ENCODE measurements at places on chromosomes 2 and 18.

- DNase-seq: no peak
These were observed 160.9 kb downstream of the DYSF start for GRCh38 chr2:71613953-71614925.

GRCh38 chr2:1010415-1010930 lies 59.8 kb downstream of the SNTG2 start:
- no peak for DNase-seq

DNA sequence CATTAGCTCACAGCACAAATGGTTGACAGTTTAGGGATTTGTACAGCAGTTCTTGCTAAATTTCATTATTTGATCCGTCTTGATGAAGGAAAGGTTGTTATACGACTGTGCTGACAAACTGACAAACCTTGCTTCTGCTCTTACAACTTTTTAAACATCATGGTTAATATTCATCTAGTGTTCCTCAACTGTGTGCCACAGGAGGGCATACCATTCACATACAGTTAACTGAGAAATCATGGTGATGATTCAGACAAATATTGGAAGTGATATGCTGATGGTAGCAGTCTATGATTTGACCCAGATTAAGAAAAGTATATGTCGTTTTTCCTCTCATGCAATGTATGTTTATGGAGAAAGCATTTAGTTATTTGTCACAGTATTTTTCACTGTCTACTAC lies 129.8 kb upstream of the FSIP2 start:
- no peak for DNase-seq

DNA sequence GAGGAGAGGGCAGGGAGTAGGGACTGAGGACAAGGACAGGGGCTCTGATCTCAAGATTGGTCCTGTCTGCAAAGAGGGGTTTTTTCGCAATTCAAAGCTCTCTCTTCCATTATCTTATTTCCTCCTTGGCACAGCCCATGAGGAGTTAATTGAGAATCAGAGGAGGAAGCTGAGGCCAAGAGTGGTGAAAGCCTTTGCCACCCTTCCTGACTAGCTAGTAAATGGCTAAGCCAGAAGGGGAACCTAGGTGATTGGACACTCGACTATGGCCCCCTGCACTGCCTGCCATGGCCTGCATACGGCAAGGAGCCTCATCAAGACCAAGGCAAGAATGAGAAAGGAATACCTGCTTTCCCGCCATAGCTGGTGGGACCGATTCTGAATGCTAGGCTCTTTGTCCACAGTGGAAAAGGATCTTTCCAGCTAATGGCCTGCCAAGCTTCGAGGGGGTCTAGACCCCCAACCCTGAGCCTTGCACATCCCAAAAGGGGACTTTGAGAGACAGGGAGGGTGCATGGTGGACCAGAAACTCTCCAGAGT lies 237.9 kb downstream of the HAUS1 start:
- DNase-seq: no peak

- peak; percentile 79 for DNase-seq
These were observed 70.9 kb upstream of the ST6GAL2 start for GRCh38 chr2:106956879-106957278.

DNA sequence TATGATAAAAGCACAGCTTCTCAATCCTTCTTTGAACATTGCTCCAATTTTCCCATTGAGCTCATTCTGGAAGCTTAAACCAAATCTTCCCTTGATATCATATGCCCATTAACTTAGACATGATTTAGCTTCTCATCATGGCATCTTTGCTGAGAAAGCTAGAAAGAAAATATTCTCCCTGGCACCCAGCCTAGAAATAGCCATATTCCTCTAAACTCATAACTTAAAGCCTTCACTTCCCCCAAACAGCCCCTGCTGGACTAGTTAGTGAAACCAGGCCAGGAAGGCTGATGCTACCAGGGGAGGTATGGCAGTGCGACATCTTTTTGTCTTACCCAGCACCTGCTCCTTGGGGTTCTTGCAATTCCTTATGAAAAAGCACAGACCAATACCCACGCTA lies 4.3 kb downstream of the AAK1 start:
- no peak for DNase-seq

- no peak for DNase-seq
These were observed 20.5 kb downstream of the SNORC start for GRCh38 chr2:232890536-232890895.

GRCh38 chr2:39411181-39411944 lies 25.7 kb downstream of the MAP4K3 start:
- DNase-seq: peak; percentile 79

DNA sequence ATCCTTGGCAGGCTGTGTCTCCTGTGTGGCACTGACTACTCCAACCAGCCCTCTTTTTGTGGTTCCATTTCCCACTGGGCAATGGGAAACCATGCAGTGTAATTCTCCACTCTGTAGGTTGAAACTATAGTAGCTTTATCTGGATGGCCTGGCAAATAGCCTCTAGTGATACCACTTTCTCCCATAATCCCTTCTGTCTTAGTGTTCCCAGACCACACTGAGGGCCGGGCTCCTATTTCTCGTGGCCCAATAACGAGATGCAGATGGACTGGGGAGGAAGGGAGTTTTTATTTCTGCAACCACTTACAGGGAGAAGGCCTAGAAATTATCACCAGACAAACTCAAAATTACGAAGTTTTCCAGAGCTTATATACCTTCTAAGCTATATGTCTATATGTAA lies 24.7 kb downstream of the SKA1 start:
- DNase-seq: no peak
